ENCODE measurements at places on chromosomes 1 and 21.

DNA sequence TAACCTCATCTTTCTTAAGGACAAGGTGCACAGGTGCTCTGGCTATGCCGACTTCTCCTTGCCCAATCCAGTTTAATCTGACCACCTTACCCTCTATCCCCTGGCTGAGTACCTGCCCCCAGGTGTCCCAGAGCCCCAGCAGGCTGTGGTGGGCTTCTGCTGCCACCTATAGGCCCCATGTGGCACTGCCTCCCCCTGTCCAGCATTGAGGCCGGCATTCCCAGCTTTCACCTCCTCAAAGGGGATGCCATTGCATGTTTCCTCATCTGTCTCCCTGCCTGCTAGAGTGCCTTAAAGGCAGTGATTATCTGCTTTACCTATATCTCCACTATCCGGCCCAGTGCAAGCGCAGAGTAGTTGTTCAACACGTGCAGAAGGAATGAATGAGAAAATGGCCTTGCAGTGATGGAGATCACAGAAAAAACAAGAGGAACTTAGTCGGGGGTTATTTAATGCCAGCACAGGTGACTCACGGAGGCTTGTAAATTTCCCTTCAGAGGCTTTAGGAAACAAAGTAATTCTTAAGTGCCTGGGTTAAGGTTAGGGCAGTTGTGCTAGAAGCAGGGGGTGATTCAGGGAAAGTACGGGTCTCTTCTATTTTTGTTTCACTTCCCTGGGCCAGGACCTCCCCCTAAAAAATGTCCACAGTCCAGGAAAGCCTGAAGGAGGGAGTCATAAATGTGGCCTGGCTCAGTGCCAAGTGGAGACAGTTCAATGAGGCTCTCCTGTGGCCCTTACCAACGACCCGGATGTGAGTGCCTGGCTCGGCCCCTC lies 131.8 kb upstream of the NGF start:
- DNase-seq, result no peak

DNA sequence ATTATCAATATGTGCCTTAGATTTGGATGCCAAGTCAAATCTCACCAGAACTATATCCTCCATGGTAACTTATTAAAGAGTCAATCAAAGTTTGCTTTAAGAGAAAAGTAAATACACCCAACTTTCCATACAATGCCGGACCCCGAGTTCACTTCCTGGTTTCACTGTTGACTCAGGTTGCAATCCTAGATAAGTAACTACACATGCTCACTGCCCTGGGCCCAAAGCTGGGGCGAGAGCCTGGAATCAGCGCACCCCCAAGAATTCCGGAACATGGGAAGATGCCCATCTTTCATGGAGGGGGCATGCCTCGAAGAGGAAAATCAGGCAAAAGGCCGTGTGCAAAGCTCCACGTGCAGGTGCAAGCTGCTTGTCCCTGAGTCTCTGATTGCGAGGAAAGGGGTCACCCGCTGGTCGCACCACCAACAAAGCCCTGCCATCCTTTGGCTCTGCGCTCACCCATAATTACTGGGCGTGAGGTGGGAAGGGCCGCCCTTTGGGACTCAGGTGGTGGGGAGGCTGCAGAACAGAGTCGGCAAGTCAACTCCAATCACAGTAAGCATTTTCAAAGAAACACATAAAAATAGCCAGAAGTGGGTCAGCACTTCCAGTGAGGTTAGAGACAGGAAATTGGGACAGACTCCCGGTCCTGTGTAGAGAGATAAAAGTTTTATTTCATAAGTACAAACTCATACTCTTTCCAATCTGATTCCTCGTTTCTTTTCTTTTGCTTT lies 167.7 kb downstream of the TOMM20 start:
- DNase-seq, result no peak

GRCh38 chr1:159959451-159959850 lies 5.4 kb upstream of the SLAMF9 start:
- DNase-seq, result no peak

GRCh38 chr1:193270996-193271395 lies 84.6 kb upstream of the B3GALT2 start:
- no peak for DNase-seq

DNA sequence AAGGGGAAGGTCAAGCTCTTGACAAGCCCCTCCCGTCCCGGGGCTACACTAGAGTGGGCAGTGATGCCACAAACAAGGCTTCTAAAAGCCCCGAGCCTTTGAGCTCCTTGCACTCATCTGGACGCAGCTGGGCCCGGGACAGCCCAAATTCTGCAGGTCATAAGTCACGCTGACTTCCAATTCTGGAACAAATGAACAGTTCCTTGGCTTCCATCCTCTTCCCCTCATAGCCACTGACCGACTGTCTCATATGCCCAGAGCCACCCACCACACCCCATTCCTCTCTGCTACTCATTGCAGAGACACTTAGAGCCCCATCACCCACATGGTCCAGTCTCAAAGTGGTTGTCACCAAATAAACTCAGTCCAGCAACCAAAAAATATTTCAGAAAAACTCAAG lies 32.8 kb upstream of the PRELP start:
- no peak for DNase-seq

Data from stimulated activated CD4-positive, alpha-beta T cell treated with anti-CD3 and anti-CD28 coated beads, Interleukin-15, amount 100 ng/mL, for 1 hour (primary cell).